ENCODE measurements at places on chromosomes 13 and 19.

GRCh38 chr13:101706651-101707050 is 254.2 kb downstream of the ITGBL1 start:
- no peaks in the 10 kb centered on the region for H3K4me1 ChIP-seq
- H3K27ac ChIP-seq: no peak overlapping the region
- H3K36me3 ChIP-seq: no peaks in the 10 kb centered on the region
- no peak for DNase-seq

- peaks cover 3% of the 10 kb centered on the region for H3K27me3 ChIP-seq
- no peak overlapping the region for H3K4me3 ChIP-seq
- H3K36me3 ChIP-seq: no peaks in the 10 kb centered on the region
- no peak for DNase-seq
Measured at GRCh38 chr19:16914421-16914820, 25.6 kb downstream of the F2RL3 start.

DNA sequence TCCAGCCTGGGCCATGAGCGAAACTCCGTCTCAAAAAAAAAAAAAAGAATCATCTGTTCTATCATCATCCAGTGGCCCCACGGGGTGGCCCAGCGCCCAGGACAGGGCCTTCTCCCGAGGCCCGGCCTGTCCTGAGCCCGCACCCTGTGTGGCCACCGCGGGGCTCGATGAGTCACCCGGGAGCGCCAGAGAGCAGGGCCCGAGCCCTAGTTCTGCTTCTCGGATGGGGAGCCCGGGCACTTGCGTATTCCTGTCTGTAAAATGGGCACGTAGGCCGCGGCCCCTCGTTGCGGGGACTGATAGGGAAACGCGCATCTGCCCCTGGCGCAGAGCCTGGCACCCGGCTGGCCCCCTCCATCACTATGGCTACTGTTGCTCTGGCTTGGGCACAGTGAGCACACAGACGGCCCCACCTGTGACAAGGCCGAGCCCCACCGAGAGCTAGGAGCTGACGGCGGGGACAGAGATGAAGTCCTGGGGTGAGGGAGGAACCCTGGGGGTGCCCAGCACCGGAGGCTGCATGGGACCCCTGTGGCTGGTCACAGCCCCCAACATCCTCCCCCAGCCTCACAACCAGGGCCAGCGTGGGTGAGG is 21.3 kb upstream of the UQCR11 start:
- H3K27me3 ChIP-seq: no peaks in the 10 kb centered on the region
- H3K27ac ChIP-seq: no peak overlapping the region
- DNase-seq: no peak

DNA sequence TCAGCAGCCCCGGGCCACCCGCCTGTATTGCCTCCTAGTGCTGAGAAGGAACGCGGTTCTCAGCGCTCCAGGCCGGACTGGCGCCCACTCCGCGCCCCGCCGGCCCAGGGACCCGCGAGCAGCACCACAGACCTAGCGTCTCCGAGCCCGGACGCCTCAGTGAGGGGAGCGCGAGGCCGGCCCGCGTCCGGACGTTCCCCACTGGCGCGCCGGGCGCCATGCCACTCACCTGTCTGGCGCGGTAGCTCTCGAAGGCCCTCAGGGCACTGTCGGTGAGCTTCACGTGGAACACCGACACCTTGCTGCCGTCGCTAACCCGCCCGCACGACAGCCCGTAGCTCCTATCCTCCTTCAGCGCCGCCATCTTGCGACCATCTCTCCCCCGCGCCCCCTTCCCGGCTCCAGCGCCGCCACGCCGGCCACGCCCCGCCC is at the start of gene ELL:
TSS of gene ELL (minus strand) at position 379 of the 432 bp plus-strand sequence. CDS start at position 364, 15 bp downstream.
- H3K4me1 ChIP-seq: peaks cover 24% of the 10 kb centered on the region
- no peak for DNase-seq
- H3K4me3 ChIP-seq: peak within 1 kb of the TSS; percentile 98
- peaks cover 11% of the 10 kb centered on the region for H3K36me3 ChIP-seq

DNA sequence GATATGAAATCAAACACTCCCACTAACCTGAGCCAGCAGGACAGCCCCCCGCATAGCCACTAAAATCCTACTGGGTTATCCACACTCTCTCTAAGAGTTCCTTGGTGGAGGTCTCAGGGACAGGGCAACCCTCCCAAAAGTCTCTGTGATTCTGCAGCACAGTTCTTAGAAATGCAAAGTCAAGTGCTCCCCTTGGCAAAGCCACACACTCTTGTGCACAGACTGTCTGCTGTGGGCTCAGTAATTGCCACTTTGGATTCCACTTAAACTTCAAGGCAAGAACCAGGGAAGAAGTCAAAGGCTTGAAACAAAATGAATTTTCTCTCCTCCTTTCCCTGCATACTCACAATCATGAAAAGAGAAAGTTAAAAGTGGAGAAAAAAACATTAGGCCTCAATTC is 61.5 kb downstream of the DOCK9 start:
- no peak for DNase-seq
- H3K4me3 ChIP-seq: no peak overlapping the region
- H3K36me3 ChIP-seq: peaks cover 5% of the 10 kb centered on the region

GRCh38 chr13:39916330-39916729 is 260.9 kb downstream of the COG6 start:
- no peaks in the 10 kb centered on the region for H3K36me3 ChIP-seq
- H3K27me3 ChIP-seq: peaks cover 16% of the 10 kb centered on the region
- H3K4me1 ChIP-seq: no peaks in the 10 kb centered on the region
- no peak overlapping the region for H3K27ac ChIP-seq
- no peak for DNase-seq

DNA sequence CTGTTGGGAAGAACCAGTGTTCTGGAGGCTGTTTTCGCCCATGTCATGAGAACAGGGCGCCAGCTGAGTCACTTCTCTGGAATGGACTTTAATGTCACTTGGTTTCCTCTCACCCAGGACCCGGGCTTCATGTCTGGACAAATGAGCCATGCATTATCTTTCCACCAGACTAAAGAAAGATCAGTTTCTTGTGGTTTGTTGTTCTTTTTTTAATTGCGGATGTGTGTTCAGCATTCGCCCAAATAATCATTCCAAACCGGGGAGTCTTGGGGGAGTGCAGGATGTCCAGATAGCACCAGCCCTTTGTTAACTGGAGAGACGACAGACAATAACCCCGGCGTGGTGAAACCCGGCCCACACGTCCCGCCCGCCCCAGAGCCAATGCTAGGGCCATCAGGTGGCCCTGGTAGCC is 102.5 kb downstream of the COL4A2 start:
- DNase-seq: no peak
- no peak overlapping the region for H3K4me3 ChIP-seq
- H3K4me1 ChIP-seq: peaks cover 3% of the 10 kb centered on the region
- H3K36me3 ChIP-seq: no peaks in the 10 kb centered on the region
- H3K27ac ChIP-seq: no peak overlapping the region

DNA sequence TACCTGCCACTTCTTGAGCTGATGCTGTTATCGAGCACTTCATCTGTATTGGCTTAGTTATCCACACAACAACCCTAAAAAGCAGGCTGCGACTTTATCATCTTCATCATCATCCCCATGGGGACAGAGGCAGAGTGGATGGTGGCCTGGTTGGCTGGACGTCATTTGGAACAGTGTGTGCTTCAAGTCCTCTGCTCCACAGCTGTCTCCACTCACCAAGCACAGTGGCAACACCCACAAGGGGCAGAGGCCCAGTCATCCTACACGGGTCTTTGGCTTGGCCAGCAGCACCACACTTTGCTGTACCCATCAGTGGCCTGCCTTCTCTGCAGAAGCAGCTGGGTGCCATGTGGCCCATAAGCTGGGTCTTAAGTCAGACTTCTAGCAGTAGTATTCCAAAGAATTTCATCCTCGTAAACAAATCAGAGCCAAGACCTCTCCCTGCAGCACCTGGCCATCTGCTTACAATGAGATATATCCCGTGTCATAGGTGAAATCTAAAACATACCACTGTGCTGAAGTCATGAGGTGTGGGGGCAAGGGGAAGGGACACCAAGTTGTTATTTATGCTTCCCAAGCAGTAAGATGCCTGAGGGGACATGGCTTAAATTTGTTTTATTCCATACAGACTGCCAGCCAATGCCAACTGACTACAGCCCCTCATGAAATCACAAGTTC is 47.9 kb upstream of the EPHX3 start:
- H3K4me1 ChIP-seq: peaks cover 97% of the 10 kb centered on the region
- DNase-seq: no peak
- H3K27ac ChIP-seq: peak overlapping the region; percentile 59
- peaks cover 11% of the 10 kb centered on the region for H3K36me3 ChIP-seq

GRCh38 chr19:2661615-2662014 is 40.9 kb downstream of the GNG7 start:
- H3K4me3 ChIP-seq: no peak overlapping the region
- H3K4me1 ChIP-seq: peaks cover 40% of the 10 kb centered on the region
- no peaks in the 10 kb centered on the region for H3K27me3 ChIP-seq
- H3K36me3 ChIP-seq: peaks cover 47% of the 10 kb centered on the region

DNA sequence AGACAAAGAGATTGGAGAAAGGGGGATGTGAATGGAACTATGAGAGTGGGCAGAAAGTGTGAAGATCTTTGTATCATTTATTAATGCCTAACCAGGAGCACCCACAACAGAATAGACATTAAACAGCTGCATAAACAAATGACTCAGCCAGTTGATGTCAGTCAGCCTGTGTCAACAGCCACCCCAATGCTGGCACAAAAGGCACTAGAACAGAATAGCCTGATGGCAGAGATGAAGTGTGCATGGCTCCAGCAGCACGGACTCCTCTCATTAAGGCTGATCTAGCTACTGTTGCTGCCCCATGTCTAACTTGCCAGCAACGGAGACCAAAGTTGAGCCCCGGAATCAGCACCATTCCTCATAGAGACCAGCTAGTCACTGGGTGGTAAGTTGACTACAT is 7.8 kb downstream of the CPB2 start:
- H3K4me1 ChIP-seq: peaks cover 4% of the 10 kb centered on the region
- H3K4me3 ChIP-seq: no peak overlapping the region
- no peak overlapping the region for H3K27ac ChIP-seq
- H3K27me3 ChIP-seq: peaks cover 7% of the 10 kb centered on the region
- no peak for DNase-seq

- peaks cover 23% of the 10 kb centered on the region for H3K36me3 ChIP-seq
- no peaks in the 10 kb centered on the region for H3K27me3 ChIP-seq
- H3K27ac ChIP-seq: peak within 1 kb of the TSS; percentile 92
Measured at GRCh38 chr19:10270616-10271394, at the start of gene ICAM1. Gene ICAM1, plus strand, starts transcription at chr19:10271120. Its CDS starts 40 bp downstream, at chr19:10271160.

DNA sequence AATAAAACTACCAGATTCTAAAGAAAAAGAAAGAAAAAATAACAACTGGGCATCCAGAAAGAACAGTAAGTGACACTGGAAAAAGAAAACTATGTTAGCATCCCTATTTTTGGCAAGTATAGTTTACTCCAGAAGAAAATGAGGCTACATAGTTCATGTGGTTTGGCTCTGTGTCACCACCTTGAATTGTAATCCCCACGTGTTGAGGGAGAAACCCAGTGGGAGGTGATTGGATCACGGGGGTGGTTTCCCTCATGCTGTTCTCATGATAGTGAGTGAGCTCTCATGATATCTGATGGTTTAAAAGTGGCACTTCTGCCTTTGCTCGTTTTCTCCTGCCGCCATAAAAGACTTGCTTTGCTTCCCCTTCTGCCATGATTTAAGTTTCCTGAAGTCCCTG is 76.9 kb downstream of the ITGBL1 start:
- H3K4me1 ChIP-seq: no peaks in the 10 kb centered on the region
- no peaks in the 10 kb centered on the region for H3K27me3 ChIP-seq
- no peaks in the 10 kb centered on the region for H3K36me3 ChIP-seq
- DNase-seq: no peak
- H3K4me3 ChIP-seq: no peak overlapping the region

- peaks cover 13% of the 10 kb centered on the region for H3K36me3 ChIP-seq
- H3K4me1 ChIP-seq: peaks cover 46% of the 10 kb centered on the region
- H3K27me3 ChIP-seq: no peaks in the 10 kb centered on the region
- H3K27ac ChIP-seq: peak overlapping the region; percentile 89
- peak; percentile 72 for DNase-seq
- H3K4me3 ChIP-seq: peak overlapping the region; percentile 91
Measured at GRCh38 chr19:40612831-40613689, 11.9 kb downstream of the LTBP4 start.

- no peak for DNase-seq
- peak overlapping the region; percentile 80 for H3K27ac ChIP-seq
- H3K4me1 ChIP-seq: peaks cover 41% of the 10 kb centered on the region
Measured at GRCh38 chr13:77513719-77514335, 21.7 kb upstream of the SCEL start.

- no peak overlapping the region for H3K4me3 ChIP-seq
- no peak overlapping the region for H3K27ac ChIP-seq
- H3K27me3 ChIP-seq: peaks cover 3% of the 10 kb centered on the region
- DNase-seq: no peak
- no peaks in the 10 kb centered on the region for H3K36me3 ChIP-seq
- no peaks in the 10 kb centered on the region for H3K4me1 ChIP-seq
Measured at GRCh38 chr13:111880185-111880584, 186.8 kb upstream of the SOX1 start.

DNA sequence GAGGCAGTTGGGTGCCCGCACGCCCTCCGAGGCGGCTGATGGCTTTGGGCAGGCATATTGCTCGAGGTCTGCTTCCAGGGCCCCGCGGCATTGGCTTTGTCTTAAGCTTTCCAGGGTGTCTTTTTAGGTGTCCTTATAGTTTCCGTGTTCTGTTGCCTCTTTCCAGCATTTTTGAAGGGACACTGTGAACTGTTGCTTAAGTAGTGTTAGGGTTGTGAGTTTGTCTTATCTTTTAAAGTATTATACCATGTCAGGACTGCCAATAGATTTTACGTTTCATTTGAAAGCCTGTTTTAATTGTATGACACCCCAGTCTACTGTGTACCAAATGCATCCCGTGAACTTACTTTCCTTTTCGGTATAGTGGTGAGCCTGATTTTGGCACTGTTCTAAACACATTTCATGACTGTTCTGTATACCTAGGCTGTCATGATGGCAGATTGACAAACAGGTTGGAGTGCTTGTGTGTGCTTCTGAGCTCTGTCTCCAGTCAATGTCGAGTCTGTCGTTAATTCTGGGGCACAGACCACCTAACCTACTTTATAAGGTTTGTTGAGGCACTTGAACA is 656 bp downstream of the PCCA start:
- H3K36me3 ChIP-seq: no peaks in the 10 kb centered on the region
- peak overlapping the region; percentile 37 for H3K27ac ChIP-seq
- peaks cover 16% of the 10 kb centered on the region for H3K4me1 ChIP-seq
- H3K27me3 ChIP-seq: no peaks in the 10 kb centered on the region
- no peak for DNase-seq

Data from activated B cell treated with CpG ODN at 0.5 μM for 24 hours (primary cell).